Occipital lobe (tissue), 3 donors: ENCODE measurements at places on chromosomes 3 and 15. TPM values are rescaled to one million over a fixed set of nuclear protein-coding genes. Genes with fewer than 3 reads are reported as not detected.
A peak's percentile ranks its signal among the peaks of the same experiment; 100 is the strongest.

Gene ADAMTSL3
- 20.6 TPM for total RNA-seq

Gene MNS1
- 1.9 TPM for total RNA-seq

GRCh38 chr3:78963771-78964170, 804.0 kb downstream of the ROBO1 start:
- DNase-seq, result no peak

- DNase-seq, result no peak
Measured at GRCh38 chr3:187709155-187709554, 6.8 kb upstream of the RTP2 start.

DNA sequence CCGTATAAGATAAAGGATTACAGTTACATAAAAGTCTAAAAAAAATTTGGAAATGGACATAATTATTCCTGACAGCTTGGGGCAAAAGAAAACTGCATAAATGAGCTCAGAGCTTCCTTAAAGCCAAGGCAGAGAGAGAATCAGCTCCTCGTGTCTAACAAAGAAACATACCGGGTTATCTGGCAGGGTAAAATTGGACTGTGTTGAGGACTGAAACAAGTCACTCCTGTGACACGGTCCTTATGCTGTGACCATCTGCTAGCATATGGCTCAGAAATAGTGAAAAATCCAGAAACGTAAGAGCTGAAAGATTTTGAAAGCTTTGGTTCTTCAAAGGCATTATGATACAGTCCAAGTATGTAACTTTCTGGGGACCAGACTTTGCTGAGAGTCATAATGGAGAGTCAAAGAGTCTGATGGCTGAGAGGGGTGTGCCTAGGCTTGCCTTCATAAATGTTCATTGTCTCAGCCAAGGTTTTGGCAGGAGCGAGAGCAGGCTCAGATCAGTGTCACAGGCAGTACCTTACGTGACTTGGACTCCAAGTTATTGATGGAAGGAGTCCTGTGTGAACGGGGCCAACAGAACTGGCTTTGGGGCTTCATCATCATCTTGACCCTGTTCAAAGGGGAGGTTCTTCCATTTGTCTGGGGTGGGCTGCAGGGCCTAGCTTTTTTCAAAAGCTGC, 12.5 kb downstream of the MAP6D1 start:
- peak; percentile 53 for DNase-seq

- no peak for DNase-seq
Measured at GRCh38 chr15:41940441-41940857, 31.9 kb downstream of the EHD4 start.

DNA sequence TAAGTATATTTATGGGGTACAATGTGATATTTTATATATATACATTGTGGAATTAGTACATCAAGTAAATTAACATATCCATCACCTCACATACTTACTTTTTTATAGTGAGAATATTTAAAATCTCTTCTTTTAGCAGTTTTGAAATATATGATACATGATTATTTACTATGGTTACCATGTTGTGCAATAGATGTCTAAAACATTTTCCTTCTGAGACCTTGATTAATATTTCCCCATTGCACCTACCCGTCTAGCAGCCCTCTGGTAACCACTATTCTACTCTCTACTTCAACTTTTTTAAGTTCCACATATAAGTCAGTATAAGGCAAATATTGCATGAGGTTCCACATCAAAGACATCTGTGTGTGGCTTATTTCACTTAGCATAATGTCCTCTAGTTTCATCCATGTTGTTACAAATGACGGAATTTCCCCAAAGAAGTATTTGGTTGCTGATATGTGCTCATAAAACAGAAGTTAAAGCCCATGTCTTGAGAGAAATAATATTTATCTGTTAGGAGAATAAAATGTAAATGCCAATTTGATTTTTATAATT, 29.6 kb upstream of the NFKBIZ start:
- DNase-seq, result no peak

DNA sequence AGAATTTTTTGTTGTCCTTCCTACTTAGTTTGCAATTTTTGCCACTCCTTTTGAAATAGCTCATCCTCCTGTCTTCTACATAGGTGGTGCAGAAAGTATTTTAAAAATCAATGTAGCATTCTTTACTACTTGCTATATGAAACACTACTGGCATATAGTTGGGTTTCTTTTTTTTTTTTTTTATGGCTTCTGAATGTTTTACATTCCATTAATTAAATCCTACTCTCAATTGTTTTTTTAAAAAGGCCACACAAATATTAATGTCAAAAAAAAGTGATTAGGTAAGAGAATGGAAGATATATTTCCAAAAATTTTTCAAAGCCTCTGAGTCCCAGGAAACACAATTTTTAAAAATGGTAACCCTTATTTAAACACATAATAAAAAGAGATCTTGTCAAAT, 262.6 kb downstream of the MAGI1 start:
- no peak for DNase-seq
